ENCODE measurements at places on chromosomes 7 and 10.

DNA sequence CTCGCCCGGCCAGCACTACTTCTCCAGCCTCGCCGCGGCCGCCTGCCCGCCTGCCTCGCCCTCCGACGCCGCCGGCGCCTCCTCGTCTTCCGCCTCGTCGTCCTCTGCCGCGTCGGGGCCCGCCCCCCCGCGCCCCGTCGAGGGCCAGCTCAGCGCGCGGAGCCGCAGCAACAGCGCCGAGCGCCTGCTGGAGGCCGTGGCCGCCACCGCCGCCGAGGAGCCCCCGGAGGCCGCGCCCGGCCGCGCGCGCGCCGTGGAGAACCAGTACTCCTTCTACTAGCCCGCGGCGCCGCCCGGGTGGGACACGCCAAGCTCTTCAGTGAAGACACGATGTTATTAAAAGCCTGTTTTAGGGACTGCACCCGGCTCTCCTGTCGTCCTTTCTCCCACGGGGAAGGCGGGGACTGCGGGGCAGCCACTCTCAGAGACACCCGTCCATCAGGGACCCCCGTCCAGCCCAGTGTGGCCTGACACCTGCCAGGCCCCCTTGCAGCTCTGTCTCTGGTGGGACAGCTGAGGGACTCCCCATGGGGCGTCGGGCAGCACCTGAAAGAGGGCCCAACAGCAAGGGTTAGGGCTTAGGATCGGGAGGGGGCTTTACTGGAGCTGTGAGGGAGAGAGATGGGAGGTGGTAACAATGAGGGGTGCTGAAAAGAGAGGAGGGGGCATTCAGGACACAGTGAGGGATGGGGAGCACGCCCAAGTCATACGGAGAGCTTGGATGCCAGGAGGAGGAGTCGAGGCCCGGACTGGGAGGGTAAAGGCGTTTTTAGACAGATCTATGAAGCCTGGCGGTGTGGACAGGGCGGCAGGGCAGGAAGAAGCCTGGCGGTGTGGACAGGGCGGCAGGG is 34.7 kb downstream of the SPDYE6 start:
- peak; percentile 50 for DNase-seq

- DNase-seq = no peak
Measured at GRCh38 chr7:70237831-70238575, 639.7 kb downstream of the AUTS2 start.

GRCh38 chr10:102106998-102107397 is 13.2 kb downstream of the LDB1 start:
- DNase-seq = no peak

DNA sequence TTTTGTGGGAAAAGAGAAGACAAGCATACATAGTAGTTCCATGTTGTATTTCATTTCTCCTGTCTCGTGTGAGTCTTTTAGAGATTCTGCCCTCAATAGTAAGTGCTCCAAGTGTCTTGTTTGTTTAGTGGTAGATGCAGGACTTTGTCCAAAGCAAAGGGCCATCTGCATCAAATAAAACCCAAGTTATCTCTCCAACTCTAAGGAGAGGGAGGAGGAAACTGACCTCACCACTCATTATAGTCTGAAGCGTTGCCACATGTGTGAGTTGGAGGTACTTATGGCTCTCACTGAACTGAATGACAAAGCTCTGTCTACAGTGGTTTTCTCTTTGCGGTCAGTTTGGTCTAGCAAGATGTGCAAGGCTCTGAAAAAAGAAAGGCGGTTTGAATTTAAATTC is 272.6 kb downstream of the DOCK4 start:
- DNase-seq = peak; percentile 6

DNA sequence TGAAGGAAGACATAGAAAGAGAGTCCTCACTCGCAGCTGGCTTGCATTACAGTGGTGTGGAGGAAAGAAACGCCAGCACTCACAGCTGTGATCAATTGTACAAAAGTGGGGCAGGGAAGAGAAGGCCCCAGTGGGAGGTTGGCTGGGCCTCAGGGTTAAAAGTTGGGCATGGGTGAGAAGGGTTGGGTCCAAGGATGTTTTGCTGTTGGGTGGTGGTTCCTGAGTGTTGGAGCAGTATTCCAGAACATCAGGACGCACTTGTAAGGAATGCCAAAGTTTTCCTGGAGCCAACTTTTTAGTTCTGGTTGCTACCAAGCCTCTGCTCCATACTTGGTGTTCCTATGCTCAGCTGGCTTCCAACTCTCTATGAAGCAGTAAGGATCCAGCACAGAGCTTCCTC is 55.4 kb upstream of the MKRN1 start:
- DNase-seq = no peak

- DNase-seq = no peak
Measured at GRCh38 chr10:86815035-86815617, 58.7 kb downstream of the BMPR1A start.

DNA sequence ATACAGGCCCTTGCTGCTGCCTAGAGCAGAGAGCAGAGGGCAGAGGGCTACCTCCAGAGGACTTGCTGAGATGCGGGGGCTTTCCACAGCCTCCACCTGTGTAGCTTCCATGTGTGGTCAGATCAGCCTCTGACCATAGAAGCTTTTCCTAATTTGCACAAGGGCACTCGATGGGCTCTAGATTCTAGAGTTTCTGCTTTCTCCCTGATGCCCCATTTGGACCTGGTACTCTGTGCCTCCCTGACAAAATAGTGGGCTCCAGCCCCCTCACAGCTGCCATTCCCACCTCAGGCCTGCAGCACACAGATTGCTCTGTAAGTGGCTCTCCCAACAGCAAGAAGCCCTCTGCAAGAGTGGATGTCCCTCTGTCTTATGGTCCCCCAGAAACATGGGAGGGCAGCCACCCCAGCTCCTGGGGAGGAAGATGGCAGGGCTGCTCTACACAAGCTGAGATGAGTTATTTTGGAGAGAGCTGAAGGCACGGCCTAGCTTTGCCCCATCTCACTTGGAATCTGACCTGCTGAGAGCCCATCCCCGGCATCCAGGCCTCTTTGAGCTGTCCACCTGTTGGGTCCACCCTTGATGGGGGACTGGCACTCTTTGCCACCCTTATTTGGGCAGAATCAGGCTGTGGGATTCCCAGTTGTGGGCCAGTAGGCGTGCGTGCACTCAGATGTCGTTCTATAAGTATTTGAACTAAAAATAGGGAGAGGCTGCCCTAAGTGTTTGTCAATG is 16.7 kb downstream of the TMEM273 start:
- no peak for DNase-seq

GRCh38 chr10:71472912-71473311 is 76.2 kb downstream of the CDH23 start:
- DNase-seq = no peak

GRCh38 chr10:24457661-24458318 is 248.9 kb downstream of the KIAA1217 start:
- DNase-seq = peak; percentile 36

DNA sequence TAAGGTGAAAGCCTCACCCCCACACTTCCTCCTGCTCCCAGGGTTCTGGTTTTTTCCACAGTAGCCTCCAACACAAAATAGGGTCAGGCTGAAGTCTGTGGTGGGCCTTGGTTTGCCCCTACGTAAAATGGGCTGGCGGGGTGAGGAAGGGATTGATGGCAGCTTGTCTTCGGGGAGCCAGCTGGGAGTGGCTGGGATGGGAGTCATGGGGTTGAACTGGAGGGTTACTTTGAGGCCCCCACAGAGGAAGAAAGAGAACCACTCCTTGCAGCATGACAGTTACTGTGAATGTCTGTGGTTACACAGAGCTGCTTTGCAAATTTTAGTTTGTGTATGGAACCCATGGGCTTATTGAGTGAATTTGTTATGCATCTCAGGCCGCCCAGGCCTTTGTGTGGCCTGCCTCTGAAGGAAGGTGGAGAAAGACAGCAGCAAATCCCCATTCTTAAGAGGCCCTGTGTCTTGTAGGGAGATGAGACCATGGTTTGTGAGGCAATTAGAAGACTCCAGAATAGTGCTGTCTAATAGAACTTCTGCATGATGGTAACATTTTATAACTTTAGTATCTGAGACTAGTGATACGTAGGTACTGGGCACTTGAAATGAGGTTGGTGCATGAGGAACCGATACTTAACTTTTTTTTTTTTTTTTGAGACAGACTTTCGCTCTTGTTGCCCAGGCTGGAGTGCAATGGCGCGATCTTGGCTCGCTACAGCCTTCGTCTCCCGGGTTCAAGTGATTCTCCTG is 8.1 kb downstream of the TRIM8 start:
- DNase-seq = peak; percentile 59

DNA sequence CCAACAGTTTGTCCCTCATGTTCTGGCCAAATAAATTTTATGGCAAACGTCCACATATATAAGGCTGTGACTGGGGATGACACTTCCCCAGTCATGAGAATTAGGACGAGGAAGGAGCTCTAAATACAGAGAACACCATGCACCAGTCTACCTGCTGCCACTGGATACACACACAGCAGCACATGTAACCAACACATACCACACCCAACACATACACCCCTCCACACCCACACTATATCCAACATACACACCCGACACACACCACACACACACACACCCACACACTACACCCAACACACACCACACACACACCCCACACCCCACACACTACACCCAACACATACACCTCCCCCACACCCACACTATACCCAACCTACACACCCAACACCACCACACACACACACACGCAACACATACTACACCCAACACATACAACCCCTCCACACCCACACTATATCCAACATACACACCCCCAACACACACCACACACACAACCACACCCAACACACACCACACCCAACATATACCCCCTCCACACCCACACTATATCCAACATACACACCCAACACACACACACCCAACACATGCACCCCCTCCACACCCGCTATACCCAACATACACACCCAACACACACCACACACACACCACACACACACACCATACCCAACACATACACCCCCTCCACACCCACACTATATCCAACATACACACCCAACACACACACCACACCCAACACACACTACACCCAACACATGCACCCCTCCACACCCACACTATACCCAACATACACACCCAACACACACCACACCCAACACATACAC is 74.1 kb downstream of the HIPK2 start:
- DNase-seq = no peak

DNA sequence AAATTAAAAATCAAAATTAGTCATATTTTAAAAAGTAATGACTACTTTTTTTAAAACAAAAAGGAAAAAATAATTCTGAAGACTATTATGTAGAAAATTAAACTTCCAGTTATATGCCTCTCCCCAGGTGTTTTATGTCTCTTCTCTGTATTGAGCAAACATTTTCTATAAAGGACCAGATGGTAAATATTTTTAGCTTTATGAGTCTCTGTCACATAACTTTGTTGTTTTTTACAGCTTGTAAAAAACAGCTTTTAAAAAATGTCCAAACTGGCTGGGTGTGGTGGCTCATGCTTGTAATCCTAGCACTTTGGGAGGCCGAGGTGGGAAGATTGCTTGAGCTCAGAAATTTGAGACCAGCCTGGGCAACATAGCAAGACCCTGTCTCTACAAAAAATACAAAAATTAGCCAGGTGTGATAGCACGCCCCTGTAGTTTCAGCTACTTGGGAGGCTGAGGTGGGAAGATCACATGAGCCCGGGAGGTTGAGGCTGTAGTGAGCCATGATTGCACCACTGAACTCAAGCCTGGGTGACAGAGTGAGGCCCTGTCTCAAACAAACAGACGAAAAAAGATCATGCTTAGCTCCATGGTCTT is 23.5 kb downstream of the GARS1 start:
- DNase-seq = no peak

All from NB4 (cell line).